Mesothelial cell of epicardium (in vitro differentiated cells): ENCODE measurements at places on chromosomes 12 and 14.
A peak's percentile ranks its signal among the peaks of the same experiment; 100 is the strongest.

- DNase-seq: no peak
- H3K36me3 ChIP-seq: no peaks in the 10 kb centered on the region
- H3K4me3 ChIP-seq: no peak overlapping the region
- peaks cover 34% of the 10 kb centered on the region for H3K27me3 ChIP-seq
- no peak overlapping the region for H3K27ac ChIP-seq
Observed at GRCh38 chr12:9075138-9075535, 40.6 kb downstream of the A2M start.

GRCh38 chr12:76568888-76569551 is 9.4 kb upstream of the OSBPL8 start:
- no peaks in the 10 kb centered on the region for H3K27me3 ChIP-seq
- DNase-seq: no peak
- peaks cover 4% of the 10 kb centered on the region for H3K36me3 ChIP-seq
- no peak overlapping the region for H3K27ac ChIP-seq
- no peak overlapping the region for H3K4me3 ChIP-seq

DNA sequence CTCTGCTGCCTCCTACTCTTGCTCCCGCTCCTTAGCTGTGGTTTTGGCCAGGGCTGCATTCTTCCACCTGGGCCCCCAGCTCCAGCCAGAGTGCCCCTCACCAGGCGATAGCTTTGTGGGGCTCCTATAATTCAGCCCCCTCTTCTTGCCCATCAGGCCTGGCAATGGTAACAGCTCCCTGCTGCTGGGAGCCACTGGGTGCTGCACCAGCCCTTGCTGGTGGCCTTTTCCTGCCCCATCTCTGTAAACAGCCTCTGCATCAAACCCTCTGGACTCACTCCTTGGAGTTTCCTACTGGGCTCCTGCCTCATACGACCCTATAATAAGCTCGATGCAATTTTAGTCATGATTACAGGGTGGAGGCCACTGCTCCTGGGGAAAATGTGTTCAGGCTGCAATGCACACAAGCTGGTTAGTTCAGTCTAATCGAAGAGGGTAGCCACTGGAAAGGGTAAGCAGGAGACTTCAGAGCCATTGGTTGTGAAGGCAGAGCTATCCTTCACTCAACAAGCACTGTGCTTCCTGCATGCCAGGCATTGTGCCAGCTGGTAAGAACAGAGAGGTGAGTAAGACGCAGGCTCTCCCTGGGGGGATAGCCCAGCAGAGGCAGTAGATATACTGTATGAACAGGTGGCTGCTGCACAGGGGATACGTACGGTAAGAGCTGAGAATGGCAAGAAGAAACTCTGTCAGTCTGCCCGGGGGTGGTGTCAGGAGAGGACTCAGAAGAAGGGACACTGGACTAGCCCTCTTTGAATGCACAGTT is 24.7 kb downstream of the CLMN start:
- peaks cover 9% of the 10 kb centered on the region for H3K4me1 ChIP-seq
- DNase-seq: no peak
- H3K4me3 ChIP-seq: no peak overlapping the region
- H3K36me3 ChIP-seq: peaks cover 34% of the 10 kb centered on the region
- no peaks in the 10 kb centered on the region for H3K27me3 ChIP-seq

DNA sequence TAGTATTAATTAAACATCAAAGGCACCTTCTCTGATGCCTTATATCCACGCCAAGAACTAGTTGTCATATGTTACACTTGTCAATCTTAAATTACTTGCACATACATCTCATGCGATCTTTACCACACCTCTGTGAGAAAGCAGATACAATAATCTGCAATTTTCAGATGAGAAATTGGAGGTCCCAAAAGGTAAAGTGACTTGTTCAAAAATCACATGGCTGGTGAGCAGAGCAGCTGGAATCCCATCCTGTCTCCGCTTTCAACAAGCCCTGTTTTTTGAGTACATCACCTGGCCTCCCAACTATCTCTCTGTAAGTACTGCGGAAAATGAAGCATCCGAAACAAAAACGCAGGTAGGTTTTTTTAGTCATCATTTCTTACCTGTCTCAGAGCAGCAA is 203.4 kb upstream of the FOXN3 start:
- no peak for DNase-seq
- H3K27ac ChIP-seq: no peak overlapping the region
- no peaks in the 10 kb centered on the region for H3K36me3 ChIP-seq
- H3K4me1 ChIP-seq: peaks cover 54% of the 10 kb centered on the region
- no peaks in the 10 kb centered on the region for H3K27me3 ChIP-seq
- peak overlapping the region; percentile 10 for H3K4me3 ChIP-seq

DNA sequence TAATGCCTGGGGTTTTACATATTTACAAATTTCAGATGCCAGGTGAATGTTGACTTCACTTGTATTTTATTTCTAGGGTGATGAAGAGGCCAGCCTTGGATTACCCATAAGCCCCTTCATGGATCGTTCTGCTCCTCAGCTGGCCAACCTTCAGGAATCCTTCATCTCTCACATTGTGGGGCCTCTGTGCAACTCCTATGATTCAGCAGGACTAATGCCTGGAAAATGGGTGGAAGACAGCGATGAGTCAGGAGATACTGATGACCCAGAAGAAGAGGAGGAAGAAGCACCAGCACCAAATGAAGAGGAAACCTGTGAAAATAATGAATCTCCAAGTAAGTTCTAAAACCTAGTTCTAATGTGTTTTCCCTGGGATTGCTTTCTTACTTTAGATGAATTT is 41.3 kb upstream of the SLCO1C1 start:
- H3K4me1 ChIP-seq: no peaks in the 10 kb centered on the region
- no peaks in the 10 kb centered on the region for H3K27me3 ChIP-seq
- no peak overlapping the region for H3K27ac ChIP-seq
- no peak overlapping the region for H3K4me3 ChIP-seq
- no peak for DNase-seq

GRCh38 chr14:68241862-68242487 is 422.4 kb downstream of the RAD51B start:
- no peak overlapping the region for H3K4me3 ChIP-seq
- no peaks in the 10 kb centered on the region for H3K36me3 ChIP-seq
- DNase-seq: no peak
- peak overlapping the region; percentile 55 for H3K27ac ChIP-seq
- H3K27me3 ChIP-seq: no peaks in the 10 kb centered on the region
- peaks cover 75% of the 10 kb centered on the region for H3K4me1 ChIP-seq

GRCh38 chr12:2649201-2650030 is 145.4 kb upstream of the FKBP4 start:
- no peaks in the 10 kb centered on the region for H3K36me3 ChIP-seq
- DNase-seq: no peak
- H3K27ac ChIP-seq: no peak overlapping the region

- no peaks in the 10 kb centered on the region for H3K36me3 ChIP-seq
- H3K4me1 ChIP-seq: no peaks in the 10 kb centered on the region
- DNase-seq: no peak
- no peak overlapping the region for H3K27ac ChIP-seq
- H3K27me3 ChIP-seq: peaks cover 3% of the 10 kb centered on the region
- H3K4me3 ChIP-seq: no peak overlapping the region
Observed at GRCh38 chr12:82124711-82125380, 233.3 kb downstream of the CCDC59 start.

DNA sequence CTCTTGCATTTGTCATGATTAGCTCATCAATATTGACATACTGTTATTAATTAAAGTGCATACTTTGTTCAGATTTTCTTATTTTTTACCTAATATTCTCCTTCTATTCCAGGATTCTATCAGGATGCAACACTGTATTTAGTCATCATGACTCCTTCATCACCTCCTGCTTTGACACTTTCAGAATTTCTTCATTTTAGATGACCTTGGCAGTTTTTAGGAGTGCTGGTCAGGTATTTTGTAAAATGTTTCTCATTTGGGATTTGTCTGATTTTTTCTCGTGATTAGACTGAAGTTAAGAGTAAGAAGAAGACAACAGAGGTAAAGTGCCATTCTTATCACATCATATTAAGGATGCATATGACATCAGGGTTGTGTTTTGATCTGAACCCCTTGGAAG is 167.0 kb upstream of the FOXG1 start:
- DNase-seq: no peak
- H3K27ac ChIP-seq: no peak overlapping the region
- H3K4me1 ChIP-seq: peaks cover 18% of the 10 kb centered on the region
- H3K27me3 ChIP-seq: peaks cover 11% of the 10 kb centered on the region

GRCh38 chr14:76699939-76700590 is 61.2 kb upstream of the VASH1 start:
- H3K27me3 ChIP-seq: peaks cover 3% of the 10 kb centered on the region
- DNase-seq: no peak
- H3K27ac ChIP-seq: no peak overlapping the region
- H3K4me1 ChIP-seq: no peaks in the 10 kb centered on the region
- H3K36me3 ChIP-seq: no peaks in the 10 kb centered on the region

- DNase-seq: no peak
- H3K4me1 ChIP-seq: peaks cover 45% of the 10 kb centered on the region
- peak overlapping the region; percentile 10 for H3K4me3 ChIP-seq
Observed at GRCh38 chr14:75254901-75255584, 23.6 kb upstream of the FOS start.

DNA sequence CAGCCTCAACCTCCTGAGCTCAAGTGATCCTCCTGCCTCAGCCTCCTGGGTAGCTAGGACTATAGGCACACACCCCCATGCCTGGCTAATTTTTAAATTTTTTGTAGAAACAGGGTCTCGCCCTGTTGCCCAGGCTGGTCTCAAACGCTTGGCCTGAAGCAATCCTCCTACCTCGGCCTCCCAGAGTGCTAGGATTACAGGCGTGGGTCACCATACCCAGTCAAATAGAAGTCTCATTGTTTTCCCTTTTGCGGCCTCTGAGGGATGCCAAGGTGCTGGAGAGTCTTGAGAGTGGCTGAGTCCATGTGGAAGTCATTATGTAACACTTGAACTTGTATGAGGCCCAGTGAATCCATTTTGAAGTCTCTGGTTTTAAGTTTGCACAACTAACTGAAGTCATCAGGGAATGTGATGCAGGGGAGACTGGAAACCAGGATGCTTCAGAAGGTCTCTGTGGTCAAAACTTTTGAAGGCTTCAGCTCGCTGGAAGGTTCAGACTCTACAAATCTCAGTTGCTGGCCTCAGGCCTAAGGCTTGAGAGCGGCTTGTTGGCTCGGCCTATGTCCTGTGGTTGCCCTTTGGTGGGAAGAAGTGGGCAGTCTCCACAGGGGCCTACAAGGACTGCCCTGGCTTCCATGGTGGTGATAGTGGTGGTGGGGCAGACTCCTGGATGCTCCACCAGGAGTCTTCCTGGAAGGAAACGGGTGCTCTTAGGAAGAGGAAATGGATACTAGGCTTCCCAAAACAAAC is 29.2 kb downstream of the GALNT16 start:
- no peak for DNase-seq
- H3K36me3 ChIP-seq: no peaks in the 10 kb centered on the region
- H3K27me3 ChIP-seq: no peaks in the 10 kb centered on the region
- H3K4me1 ChIP-seq: no peaks in the 10 kb centered on the region

GRCh38 chr14:64040044-64040443 is 187.2 kb downstream of the SYNE2 start:
- DNase-seq: no peak
- H3K4me1 ChIP-seq: no peaks in the 10 kb centered on the region
- H3K27ac ChIP-seq: no peak overlapping the region
- no peaks in the 10 kb centered on the region for H3K27me3 ChIP-seq
- H3K4me3 ChIP-seq: no peak overlapping the region
- peaks cover 40% of the 10 kb centered on the region for H3K36me3 ChIP-seq

- peak overlapping the region; percentile 95 for H3K27ac ChIP-seq
- no peaks in the 10 kb centered on the region for H3K36me3 ChIP-seq
- no peak overlapping the region for H3K4me3 ChIP-seq
- DNase-seq: no peak
- peaks cover 42% of the 10 kb centered on the region for H3K4me1 ChIP-seq
Observed at GRCh38 chr14:68236582-68237458, 417.2 kb downstream of the RAD51B start.

DNA sequence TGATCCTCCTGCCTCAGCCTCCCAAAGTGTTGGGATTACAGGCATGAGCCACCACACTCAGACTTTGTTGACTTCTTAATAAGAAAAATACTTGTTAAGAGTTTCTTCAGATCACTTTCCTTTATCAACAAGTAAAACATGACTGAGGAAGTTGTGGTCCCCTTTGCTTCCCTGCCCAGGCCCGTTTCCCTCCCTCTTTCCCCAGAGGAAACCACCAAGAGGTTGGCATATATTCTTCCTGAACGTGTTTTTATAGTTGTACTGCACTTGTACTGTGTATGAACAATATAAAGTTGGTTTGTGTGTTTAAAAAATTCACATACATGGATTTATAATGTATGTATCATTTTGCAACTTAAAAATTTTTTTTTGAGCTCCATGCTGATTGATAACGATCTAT is 28.4 kb downstream of the PTPN11 start:
- H3K36me3 ChIP-seq: peaks cover 16% of the 10 kb centered on the region
- no peak overlapping the region for H3K27ac ChIP-seq
- no peak for DNase-seq
- H3K4me1 ChIP-seq: no peaks in the 10 kb centered on the region
- H3K4me3 ChIP-seq: no peak overlapping the region

- H3K4me1 ChIP-seq: peaks cover 14% of the 10 kb centered on the region
- no peak for DNase-seq
- no peak overlapping the region for H3K27ac ChIP-seq
- H3K4me3 ChIP-seq: no peak overlapping the region
- peaks cover 13% of the 10 kb centered on the region for H3K36me3 ChIP-seq
Observed at GRCh38 chr12:2118481-2119255, 65.9 kb downstream of the CACNA1C start.

DNA sequence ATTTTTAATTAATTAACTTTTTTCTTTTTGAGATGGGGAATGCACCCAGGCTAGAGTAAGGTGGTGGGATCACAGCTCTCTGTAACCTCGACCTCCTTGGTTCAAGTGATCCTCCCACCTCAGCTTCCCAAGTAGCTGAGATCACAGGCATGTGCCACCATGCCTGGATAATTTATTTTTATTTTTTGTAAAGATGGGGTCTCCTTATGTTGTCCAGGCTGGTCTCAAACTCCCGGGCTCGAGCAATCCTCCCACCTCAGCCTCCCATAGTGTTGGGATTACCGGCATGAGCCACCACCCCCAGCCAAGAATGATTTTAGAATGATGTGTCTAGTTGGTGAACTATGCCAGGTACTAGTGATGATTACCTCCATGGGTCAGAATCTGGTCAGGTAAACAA is 6.6 kb upstream of the LRP10 start:
- DNase-seq: no peak
- no peaks in the 10 kb centered on the region for H3K36me3 ChIP-seq
- H3K4me1 ChIP-seq: no peaks in the 10 kb centered on the region
- H3K27me3 ChIP-seq: no peaks in the 10 kb centered on the region
- no peak overlapping the region for H3K27ac ChIP-seq

- peaks cover 75% of the 10 kb centered on the region for H3K4me1 ChIP-seq
- peak overlapping the region; percentile 98 for H3K27ac ChIP-seq
- H3K4me3 ChIP-seq: peak overlapping the region; percentile 32
- DNase-seq: no peak
Observed at GRCh38 chr12:52976574-52977071, 27.7 kb downstream of the KRT18 start.
